Neural progenitor cell (in vitro differentiated cells): ENCODE measurements at places on chromosomes 11 and 22.
A peak's percentile ranks its signal among the peaks of the same experiment; 100 is the strongest.

DNA sequence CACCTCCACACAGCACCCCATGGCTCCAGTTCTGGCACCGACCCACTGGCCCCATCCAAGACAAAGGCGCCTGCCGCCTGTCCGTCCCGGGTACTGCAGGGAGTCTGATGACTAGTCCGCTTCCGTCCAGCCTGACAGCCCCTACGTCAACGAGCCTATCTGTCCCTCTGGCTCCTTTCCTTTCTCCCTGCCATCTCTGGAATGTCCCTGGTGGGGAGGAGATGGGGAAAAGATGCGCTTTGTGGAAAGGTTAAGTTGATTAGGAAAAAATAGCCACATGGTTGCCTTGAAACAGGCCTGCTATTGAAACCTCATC is 10.4 kb downstream of the PDGFB start:
- DNase-seq = peak; percentile 80

DNA sequence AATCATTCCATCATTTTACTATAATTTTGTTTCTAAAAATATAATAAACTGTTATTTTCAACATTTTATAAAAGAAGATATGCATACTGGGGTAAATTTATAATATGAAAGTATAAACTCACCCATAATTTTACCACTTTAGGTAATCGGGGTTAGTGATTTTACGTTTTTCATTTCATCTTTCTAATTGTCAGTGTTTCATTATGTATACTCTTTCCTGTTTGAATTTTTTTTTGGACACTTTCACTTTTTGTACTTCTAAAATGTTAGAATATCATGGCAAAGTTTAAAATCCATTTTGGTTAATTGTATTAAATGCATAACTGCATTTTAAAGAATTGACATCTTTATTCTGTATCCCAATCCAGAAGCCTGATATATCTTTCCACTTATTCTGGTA is 115.8 kb downstream of the METTL15 start:
- DNase-seq = no peak

DNA sequence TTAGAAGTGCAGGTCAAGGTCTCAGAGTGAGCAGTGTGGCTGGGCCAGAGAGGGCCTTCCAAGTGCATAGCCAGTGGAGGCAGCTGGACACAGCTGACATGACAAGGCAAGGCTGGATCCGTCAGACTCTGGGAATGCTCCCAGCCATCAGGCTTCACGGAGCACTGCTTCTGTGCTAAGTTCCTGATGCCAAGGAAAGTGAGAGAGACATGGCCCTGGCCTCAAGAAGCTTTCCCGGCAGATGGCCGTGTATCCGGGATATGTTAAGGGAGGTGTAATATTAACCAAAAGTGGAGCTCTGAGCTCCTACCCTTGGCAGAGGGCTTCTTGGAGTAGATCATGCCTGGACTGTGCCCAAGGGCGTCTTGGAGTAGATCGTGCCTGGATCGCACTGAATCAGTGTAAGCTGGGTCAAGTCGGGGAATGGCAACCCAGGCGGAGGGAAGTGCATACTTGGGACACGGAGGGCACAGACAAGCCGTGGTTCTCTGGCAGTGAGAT is 7.4 kb upstream of the EFCAB6 start:
- no peak for DNase-seq

DNA sequence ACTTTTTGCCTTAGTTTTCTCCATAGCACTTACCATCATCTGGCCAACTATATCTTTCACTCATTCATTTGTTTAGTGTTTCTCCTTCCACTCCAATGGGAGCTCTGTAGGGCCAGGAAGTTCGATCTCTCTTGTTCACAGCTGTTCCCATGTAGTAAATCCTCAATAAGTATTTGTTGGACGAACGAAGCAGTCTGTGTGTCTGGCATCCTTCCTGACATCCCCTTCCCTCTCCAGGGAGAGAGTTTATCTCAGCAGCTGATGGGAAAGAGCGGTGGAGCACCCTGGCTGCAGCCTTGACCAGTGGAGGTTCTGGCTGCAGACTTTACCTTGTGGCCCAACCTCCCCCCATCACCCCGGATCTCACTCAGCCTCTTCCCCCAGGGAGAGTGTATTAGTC is 141.7 kb downstream of the CHST1 start:
- DNase-seq = no peak

DNA sequence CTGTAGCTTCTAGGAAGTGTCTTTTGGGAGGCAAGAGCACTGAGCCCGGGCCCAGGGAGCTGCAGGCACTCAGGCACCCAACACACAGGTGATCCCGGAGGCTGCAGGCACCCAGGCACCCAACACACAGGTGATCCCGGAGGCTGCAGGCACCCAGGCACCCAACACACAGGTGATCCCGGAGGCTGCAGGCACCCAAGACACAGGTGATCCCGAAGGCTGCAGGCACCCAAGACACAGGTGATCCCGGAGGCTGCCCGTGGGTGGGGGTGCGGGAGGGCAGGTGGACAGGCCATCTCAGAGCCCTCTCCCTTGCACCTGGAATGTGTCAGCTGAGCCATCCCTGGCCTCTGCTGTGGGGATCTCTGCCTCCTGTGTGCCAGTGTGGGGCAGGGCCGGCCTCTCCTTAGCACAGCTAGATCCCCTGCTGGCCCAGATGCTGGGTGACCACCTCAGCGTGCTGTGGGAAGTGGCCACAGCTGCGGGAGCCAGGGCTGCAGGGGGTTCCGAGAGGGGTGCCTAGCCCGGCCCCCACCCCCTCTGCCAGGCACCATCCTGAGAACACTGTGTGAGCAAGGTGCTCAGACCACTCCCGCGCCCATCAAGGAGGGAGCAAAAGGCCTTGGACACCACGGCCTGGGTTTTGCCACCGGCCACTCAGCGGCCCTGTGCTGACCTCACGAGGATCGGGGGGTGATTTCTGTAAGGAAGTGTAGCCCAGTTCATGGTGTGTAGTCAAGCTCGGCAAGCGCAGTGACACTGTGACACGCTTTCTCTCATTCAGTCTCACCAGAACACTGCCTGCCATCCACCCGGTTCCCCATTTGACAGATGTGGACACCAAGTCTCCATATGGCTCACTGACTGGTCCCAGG is 14.2 kb downstream of the MRGPRG start:
- DNase-seq = no peak

- no peak for DNase-seq
Measured at GRCh38 chr11:69923196-69923595, 104.0 kb upstream of the FGF3 start.
